ENCODE measurements at places on chromosomes 16 and 17.

GRCh38 chr17:43526886-43527648 is 19.1 kb downstream of the ETV4 start:
- DNase-seq, result no peak

DNA sequence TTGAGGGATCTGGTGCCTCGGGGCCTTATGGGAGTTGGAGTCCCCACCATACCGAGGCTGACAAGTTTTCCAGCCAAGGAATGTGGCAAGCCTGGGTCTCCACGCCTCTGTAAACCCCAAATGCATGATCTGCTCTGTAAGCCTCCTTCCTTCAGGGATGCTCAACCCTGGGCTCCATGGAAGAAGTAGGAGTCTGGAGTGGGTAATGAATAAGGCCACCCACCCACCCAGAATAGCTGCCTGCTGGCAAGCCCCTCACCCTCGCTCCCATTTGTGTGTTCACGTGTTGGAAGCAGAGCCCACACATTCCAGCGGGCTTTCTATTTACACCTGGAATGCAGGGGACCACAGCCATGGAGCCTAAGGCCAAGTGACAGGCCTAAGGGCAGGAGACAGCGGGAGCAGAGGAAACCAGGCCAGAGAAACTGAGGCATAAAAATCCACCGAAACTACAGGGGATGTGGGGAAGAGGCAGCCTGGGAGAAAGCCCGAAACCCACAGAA is 4.4 kb downstream of the DLG4 start:
- DNase-seq, result no peak

- no peak for DNase-seq
These were observed 684 bp downstream of the YPEL2 start for GRCh38 chr17:59331929-59332748.

GRCh38 chr17:15284537-15284936 is 19.4 kb upstream of the PMP22 start:
- DNase-seq, result no peak

DNA sequence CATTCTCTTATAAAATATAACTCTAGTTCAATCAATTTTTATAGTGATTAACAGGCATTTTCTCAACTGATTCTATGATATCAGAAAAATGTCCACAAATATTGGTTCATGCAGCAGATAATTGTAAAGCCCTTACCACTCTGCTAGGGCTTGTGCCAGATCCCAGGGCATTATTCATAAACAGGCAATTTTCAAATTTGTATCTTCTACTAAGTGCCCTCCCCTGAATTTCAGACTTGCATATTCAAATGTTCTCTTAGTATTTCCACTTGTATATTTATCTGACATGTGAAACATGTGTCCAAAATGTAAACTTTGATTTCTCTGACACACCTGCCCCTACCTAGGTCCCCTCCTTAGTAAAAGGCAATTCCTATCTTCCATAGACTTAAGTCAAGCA is 9.3 kb downstream of the CPHXL2 start:
- no peak for DNase-seq

DNA sequence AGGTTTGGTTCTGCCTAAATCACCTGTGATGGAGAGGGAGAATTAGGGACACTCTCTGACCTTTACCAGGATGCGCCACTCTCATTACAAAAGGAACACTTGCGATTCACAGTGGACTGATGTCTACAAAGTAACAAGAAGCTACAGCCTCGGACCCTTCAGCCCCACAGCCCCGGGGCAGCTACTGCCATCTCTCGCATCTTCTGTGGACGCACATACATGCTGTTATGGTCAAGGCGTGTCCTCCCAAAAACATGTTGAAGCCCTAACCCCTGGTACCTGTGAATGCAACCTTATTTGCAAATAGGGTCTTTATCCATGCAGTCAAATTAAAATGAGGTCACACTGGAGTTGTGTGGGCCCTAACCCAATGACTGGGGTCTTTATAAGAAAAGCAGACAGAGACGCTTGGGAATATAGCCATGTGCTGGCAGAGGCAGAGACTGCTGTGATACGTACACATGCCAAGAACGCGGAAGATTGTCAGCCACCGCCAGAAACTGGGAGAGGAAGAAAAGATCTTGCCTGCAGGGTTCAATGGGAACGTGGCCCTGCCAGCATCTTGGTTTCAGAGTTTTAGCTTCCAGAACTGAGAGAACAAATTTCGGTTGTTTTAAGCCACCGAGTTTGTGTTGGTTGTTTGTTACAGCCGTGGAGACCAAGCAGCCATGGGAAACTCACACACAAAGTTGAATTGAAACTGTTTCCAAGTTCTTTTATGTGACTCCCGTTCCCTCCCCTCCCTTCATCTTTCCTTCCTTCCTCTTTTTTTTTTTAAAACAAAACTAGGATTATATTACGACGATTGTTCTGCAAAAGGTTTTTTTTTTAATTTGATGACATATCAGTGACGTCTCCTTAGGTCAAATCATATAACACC is 23.1 kb downstream of the ATP2C2 start:
- DNase-seq, result no peak

DNA sequence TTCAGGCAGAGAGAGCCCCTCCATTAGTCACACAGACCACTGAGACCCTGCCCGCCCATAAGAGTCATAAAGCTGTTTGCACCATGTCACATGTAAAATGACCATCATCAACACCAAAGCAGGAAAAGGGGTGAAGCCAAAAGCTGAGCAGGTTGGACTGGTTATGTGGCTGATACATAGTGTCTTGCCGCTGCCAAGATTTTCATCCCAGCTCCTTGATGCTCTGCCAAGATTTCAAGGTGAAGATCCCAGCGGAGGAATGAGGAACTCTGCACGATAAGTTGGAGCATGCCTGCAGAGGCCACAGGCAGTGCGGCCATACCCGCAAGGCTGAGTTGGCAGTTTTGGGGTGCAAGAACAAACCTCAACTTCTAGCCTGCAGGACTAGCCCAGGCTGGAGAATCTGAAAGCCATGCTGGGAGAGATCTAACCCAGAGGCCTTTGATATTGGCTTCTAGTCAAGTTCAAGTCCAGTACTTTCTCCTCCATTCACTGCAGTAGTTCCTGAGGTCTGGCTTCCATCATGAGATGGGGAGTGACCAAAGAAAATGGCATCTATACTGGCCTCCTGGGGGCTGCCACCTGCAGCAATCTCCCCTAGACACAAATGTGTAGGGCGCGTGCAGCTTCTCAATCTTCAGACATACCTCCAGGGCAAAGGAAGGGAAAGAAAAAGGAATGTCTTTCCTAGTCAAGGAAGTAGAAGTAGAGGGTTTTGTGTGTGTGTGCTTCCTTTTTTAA is 79.7 kb upstream of the NOL11 start:
- DNase-seq, result no peak

All from NCI-H524 (cell line).